ENCODE measurements at places on chromosomes 12 and 14.

DNA sequence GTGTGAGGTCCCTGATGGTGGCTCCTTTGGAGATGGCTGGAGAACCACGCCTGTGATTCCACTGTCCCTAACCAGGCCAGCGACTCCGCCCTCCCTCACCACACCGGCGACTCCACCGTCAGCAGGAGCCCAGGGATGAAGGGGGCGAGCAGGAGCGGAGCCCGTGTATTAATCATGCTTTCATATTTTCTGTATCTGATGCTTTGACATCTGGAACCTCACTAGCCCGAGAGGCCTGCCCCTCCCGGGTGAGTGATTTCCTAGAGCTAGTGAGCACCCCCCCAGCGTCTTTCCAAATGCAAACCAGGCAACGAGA, 69.9 kb downstream of the NOC4L start:
- DNase-seq = no peak

DNA sequence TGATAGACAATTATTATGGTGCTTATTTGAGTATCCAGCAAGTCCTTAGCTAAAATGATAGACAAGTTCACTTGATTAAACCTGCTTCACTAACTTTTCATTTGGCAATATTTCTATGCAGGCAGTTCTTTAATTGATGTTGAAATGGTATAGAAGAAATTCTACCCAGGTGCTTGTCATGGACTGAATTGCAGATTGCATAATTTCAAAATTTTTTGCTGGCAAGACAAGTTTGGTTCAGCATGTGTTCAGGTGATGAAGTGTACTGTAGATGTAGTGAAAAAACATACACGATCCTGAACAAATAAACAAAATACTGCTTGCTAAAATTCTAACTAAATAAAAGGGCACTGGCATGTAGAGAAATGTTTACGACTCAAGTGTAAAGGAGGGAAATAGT, 189.0 kb downstream of the FOXA1 start:
- no peak for DNase-seq

DNA sequence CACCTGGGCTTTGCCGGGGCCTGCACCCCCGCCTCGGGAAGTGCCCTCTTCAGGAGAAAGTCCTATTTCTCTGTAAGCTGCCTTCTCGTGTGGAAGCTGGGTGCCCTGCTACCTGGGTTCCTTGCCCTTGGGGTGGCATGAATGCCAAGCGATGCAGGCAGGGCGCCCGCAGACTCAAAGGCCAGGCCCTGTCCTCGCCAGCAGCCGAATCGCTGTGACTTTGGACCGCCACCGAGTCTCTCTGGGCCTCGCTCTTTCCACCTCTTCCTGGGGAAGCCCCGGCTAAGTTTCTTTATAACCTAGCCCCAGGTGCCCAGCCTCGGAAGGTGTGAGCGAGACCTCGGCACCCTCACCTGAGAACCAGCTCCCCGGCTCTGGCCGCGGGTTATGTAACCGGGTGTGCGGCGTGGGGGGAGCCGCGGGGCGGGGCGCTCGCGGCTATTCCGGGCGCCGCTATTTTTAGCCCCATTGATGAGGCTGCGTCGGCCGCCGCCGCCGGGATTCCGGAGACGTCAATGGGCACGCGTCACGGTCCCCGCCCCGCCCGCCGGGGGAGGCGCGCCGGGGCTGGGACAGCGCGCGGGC, 14.6 kb upstream of the NR4A1 start:
- DNase-seq = peak; percentile 91

GRCh38 chr12:124347805-124348658, 53.1 kb downstream of the RFLNA start:
- DNase-seq = peak; percentile 44

DNA sequence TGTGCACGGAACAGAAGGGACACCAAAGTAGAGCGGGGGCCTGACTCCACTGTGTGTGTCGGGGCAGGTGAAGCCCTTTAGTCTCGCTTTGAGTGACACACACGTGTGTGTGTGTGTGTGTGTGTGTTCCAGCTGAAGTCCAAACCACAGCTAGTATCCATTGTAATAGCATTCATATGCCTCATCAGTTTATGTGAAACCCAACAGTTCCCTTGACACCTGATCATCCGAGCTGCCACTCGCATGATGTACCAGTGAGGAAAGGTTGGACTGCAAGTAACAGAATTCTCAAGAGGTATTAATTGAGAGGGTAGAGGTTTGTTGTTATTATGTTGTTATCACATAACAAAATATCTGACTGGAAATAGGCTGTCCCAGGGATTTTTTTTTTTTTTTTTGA, 16.4 kb downstream of the CCDC63 start:
- no peak for DNase-seq

DNA sequence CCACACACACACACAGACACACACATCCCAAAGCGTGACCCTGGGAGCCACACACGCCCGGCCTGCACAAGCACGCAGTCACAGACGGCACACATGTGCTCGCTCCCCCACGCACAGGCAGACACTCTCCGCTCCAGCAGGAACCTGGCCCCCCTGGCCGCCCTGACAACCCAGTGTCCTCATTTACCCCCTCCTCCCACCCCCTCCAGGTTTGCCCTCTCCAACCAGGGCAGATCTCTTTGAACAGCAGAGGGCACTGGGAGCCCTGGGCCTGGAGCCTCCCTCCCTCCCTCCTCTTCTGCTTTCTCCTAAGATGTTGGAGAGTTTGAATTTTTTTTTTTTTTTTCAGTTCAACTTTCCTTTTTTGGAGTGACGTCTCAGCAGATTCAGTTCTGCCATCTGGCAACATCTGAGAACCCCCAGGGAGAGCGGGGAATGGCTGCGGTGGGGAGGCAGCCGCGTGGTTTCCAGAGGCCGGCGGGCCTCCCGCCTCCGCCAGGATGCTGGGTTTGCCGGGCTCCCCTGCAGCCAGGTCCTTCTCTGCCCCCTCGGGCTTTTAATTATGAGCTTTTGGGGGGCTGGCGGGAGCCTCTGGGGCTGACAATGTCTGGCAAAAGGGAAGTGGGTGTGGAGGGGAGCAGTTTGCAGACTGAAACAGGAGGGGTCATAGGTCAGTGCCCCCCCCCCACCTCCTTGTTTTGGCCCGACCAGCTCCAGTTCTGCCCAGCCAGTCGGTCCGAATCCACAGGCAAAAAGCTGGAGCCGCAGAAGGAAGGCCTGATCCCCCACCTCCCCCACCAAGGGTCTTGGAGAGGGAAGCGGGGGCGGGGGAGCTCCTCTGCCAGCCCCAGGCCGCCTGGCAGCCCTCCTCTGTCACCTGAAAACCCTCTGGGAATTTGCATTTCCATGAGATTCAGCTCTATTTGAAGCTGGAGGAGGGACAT, 1.3 kb upstream of the NCOR2 start:
- no peak for DNase-seq

DNA sequence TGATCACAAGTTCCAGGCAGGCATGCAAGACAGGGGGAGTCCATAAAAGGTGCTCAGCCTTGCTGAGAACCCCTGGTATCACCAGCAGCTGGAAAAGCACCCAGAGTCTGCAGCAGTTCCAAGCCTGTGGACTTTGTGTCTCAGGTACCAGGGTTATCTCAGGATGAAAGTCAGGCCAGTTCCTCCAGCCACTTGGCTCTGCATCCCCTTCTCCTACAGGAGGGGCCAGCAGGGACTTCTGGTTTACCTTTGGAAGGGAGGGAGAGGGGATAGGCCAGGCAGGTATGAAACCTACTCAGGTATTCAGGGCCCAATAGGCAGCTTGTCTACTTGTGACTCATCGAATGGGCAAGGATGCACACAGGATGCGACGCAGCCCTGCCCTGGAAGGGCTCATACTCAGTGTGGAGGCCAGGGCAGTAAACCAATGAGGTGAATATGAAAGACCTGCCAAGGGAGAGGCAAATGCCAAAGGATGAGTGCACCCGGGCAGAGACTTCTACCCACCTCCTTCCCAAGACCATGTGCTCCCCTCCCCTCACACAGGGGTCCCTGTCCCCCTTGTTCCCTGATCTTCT, 148.2 kb downstream of the SLC38A6 start:
- DNase-seq = no peak

GRCh38 chr12:105480162-105480561, 149.7 kb downstream of the C12orf75 start:
- DNase-seq = no peak

- DNase-seq = no peak
Observed at GRCh38 chr14:52154992-52155650, 86.3 kb upstream of the NID2 start.
